ENCODE measurements at places on chromosomes 16 and 17.

GRCh38 chr16:83136419-83136818, 509.6 kb downstream of the CDH13 start:
- no peak for DNase-seq

DNA sequence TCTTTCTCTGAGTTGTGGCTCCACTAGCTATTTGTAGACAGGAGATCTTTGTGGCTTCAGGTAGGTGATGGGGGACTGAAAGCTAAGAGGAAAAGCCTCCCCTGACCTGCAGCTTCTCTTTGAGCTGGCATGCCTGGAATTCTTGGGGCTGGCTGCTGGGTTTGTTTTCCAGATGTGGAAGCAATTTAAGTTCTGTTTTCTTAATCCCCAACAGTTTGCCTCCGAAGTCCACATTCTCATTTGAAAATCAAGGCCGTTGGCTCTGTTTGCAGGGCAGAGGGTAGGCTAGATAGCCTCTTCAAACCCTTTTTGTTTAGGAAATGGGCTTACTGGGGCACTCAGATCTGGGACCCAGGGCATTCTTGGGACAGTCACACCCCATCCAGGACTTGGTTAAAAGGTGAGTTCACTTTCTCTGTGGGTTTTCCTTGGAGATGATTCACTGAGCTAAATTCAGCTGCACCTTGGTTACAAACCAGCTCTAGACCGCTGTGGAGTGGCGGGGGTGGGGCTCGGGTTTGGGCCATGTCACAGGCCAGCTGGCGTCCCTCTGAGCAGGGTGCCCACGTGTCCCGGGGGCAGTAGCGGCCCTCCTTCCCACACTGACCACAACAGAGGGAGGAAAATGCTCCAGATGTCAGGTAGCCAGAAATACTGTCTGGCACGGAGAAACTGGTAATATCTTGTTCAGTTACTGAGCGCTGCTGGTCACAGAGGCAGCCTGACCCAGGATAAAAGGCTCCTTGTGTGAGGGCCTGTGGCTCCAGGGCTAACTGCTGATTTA, 108.5 kb downstream of the RAB11FIP4 start:
- peak; percentile 47 for DNase-seq

DNA sequence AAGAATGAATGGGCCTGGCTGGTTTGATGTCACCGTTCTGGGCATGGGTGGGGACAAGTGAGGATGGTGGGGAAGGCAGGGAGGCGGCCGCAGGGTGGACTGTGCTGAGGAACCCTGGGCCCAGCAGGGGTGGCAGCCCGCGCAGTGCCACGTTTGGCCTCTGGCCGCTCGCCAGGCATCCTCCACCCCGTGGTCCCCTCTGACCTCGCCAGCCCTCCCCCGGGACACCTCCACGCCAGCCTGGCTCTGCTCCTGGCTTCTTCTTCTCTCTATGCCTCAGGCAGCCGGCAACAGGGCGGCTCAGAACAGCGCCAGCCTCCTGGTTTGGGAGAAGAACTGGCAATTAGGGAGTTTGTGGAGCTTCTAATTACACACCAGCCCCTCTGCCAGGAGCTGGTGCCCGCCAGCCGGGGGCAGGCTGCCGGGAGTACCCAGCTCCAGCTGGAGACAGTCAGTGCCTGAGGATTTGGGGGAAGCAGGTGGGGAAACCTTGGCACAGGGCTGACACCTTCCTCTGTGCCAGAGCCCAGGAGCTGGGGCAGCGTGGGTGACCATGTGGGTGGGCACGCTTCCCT, 6.5 kb upstream of the SERPINF1 start:
- no peak for DNase-seq

DNA sequence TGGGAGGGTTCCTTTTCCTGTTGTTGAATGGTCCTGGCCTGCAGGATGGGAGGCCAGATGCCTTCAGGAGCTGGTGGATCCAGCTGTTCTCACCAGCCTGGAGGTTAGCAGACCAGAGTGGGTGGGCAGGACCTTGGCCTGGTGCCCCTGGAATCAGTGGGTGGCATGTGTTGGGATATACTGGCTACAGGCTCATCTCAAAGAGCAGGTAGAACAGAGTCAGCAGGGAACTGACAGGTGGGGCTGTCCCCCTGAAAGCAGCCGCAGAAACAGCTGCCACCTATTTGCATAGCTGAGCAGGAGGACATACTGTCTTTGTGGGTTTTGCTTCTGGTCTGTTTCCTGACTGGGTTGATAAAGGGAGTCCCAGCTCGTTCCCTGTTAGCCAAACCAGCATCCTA, 144.1 kb downstream of the RAB11FIP4 start:
- DNase-seq: no peak

DNA sequence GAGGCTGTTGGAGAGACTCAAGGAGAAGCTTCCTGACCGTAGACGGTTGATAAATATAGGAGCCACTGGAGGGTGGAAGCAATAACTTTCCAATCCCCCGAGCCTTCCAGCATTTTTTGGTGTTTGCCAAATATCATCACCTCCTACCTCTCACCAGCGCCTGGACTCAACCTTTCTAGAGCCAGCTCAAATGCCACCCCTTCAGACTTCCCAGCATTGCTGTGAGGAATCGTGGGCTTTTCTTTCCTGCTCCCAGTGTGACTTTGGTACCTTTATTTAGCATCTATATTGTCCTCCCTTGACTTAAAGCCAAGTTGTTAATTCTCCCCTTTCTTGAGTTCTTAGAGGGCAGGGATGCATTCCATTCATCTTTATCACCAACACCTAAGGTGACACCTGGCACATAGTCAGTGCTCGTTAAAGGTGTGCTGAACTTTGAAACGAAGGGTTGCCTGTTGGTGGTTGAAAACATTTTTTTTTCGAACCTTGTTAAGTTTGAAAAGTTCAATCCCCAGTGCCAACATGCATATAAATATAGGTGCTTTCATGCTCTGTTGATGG, 35.3 kb upstream of the CCR7 start:
- DNase-seq: no peak

GRCh38 chr16:4736546-4736945, 2.2 kb downstream of the DNAAF8 start:
- no peak for DNase-seq

GRCh38 chr17:15885770-15886169, 59.2 kb upstream of the ADORA2B start:
- no peak for DNase-seq

DNA sequence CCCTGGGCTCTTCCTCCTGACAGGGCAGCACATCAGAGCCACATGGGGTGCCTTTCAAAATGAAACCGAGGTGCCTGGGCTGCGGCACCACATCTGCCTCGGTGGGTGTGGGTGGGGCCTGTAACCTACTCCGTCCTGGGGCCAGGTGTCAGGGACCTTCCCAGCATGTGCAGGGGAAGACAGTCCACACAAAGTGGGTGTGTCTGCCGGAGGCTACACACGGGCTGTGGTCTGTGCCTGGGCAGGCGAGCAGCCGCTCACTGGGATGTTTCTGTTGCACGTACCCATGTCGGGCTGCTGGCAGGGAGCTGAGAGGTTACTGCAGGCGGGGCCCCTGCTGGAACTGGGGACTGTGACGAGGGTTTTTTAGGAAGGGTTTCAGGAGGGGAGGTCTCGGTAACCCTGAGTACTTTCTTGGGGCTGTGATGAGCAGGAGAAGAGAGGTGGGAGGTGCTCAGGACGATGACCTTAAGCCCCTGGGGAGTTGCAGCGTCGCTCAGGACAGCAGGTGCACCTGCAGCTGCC, 351.2 kb downstream of the SEC14L1 start:
- DNase-seq: no peak

- peak; percentile 13 for DNase-seq
Measured at GRCh38 chr16:14240219-14240843, 169.2 kb downstream of the MRTFB start.

GRCh38 chr17:16250635-16251034, 33.6 kb downstream of the PIGL start:
- peak; percentile 28 for DNase-seq

DNA sequence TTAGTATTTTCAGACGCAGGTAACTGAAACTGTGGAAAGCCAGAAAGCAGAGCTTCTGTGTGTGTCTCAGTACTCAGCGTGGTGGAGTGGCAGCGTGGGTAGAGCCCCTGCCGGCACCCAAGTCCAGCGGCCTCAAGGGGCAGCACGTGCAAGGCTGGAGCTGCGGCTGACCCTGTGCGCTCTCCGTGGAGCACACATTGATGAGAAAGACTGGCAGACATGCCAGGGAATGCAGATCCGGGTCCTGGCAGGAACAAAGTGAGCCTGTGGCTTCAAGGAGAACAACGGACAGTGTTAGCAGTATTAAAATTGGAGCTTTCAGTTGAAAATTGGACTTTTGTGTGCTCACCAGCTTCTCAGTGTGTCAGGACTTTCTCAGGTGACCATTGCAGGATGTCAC, 23.3 kb downstream of the ZC3H18 start:
- DNase-seq: no peak

- peak; percentile 29 for DNase-seq
Measured at GRCh38 chr16:72829846-72830775, 217.8 kb downstream of the ZFHX3 start.

DNA sequence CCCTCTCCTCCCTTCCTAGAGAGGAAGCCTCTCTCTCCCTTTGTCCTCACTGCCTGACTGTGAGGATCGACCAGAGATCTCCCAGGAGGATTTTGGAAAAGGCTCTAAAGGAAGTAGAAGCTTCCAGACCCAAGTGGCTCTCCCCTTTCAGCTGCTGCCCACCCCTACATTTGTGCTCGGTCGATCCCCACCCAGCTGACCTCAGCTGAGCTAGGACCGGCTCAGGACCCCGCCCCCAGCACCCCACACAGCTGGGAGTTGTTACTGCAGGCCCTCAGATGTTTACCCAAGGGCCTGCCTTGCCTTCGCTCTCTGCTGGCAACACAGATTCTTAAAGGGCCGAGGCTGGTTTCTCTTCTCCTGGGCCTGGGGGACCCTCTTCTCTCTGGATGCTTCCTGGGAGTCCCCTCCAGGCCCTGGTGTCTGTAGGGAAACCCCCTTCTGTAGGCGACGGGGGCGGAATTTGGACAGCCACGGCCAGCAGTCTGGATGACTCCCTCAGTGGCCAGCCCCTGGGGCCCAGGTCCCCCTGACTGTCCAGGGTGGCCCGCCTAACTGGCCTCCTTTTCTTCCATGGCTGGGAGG, 26.9 kb upstream of the TIMP2 start:
- no peak for DNase-seq

- DNase-seq: no peak
Measured at GRCh38 chr16:29810699-29811169, 1.3 kb upstream of the PRRT2 start.

GRCh38 chr16:31073970-31074813, at the start of the genes ZNF646 and ZNF668:
TSS of gene ZNF646 (plus strand) at chr16:31074422. CDS start at chr16:31076325, 1,903 bp downstream.
TSS of gene ZNF668 (minus strand) at chr16:31074240. CDS start at chr16:31064459, 9,781 bp downstream.
- peak; percentile 99 for DNase-seq

DNA sequence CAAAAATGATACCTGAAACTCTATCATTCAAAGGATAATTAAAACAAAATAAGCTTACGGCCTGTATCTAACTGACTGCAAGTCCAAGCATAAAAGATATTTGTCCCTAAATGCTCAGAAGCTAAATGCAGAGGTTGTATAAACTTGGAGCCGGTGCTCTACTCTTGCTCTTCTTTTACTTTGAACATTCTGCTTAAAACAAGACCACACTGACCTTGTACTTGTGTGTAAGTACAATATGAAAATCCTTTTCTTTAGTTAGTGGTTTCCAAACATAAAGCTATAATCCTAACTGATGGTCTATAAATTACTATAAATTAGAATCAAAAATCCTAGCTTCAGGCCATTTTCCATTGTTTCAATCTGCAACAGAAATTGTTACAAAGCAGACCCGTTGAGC, 74.6 kb downstream of the SPAG9 start:
- DNase-seq: no peak

DNA sequence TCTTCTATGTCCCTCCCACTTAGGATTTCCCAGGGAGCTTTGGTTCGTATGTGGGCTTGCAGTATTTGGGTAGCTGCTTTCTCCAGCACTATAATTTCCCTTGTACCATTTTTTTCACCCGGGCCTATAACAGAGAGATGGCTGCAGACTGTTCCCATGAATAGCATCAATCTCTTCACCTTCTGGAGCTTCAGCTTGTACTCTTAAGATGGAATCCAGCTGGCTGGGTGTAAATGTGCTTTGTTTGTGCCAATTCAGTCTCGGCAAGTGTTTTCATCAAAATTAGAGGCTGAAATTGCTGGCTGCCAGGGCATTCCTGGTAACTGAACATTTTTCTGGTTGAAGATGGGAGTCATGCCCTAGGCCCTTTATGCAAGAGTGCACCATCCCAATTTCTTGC, 12.2 kb upstream of the CPD start:
- no peak for DNase-seq

- DNase-seq: no peak
Measured at GRCh38 chr16:1333149-1333812, at the start of gene BAIAP3. TSS of gene BAIAP3 (plus strand) at chr16:1333645. CDS start at chr16:1338550, 4,905 bp downstream.

- no peak for DNase-seq
Measured at GRCh38 chr16:29766571-29766970, 11.5 kb upstream of the ZG16 start.

- peak; percentile 72 for DNase-seq
Measured at GRCh38 chr16:86671486-86672178, 93.3 kb downstream of the FOXL1 start.

DNA sequence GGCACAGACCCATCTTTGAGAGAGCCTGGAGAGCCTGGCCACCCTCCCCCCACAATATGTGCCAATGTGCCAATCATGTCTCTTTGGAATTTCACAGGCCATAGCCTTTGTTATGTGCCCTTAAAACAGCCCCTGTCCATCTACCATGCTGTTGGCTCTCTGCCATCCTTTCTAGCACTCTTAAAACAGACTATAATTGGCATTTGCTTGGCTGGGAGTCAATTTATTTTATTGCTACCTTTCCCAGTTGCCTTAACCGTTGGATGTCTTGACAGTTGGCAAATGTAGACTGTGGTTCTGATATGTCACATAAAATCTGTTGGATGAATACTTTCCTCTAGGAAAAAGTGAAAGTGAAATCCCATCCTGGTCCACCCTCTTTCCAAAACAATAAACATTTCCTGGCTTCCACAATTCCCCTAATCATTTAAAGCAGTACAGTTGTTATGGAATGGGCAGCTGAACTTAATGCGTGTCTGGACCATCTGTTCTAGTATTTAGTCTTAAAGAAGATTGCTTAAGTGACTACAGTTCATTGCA, 394.0 kb downstream of the KCNJ2 start:
- DNase-seq: peak; percentile 34

GRCh38 chr17:15291674-15292361, 26.7 kb upstream of the PMP22 start:
- DNase-seq: peak; percentile 64

GRCh38 chr17:41476866-41477815, 3.8 kb downstream of the KRT35 start:
- no peak for DNase-seq

DNA sequence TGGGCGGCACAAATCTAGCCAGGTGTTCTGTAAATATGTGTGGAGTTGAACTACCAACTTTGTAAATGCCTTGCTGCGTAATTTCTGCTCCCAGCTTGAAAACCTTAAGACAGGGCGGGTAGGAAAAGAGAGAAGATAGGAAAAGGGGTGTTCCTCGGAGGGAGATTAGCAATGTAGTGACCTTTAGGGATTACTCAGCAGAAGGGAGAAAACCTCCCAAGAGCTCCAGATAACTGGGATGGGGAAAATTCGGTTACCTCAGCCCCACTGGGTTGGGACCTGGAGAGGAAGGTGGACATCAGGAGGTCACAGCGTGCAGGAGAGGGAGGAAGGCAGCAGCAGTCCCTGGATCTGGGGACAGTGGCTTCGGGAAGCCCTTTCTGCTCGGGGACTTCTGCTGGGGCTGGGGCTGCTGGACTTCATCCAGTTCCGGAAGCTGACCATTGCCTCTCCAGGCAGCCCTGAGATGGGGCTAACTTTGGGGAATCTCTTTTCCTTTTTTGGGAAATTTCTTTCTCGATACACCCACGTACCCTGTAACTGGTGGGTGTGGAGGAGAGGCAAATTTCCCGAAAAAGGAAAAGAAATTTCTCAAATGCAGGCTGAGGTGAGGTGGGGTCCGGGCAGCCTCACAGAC, 39.2 kb downstream of the MPRIP start:
- DNase-seq: no peak

All from astrocyte of the spinal cord (primary cell).